Fibroblast of the aortic adventitia (primary cell): ENCODE measurements at places on chromosomes 3 and 15. TPM values are rescaled to one million over a fixed set of nuclear protein-coding genes. Genes with fewer than 3 reads are reported as not detected.

Gene ADPRH
- total RNA-seq = 3.8 and 4.1 TPM in 2 replicates

Gene GATM
- total RNA-seq = 0.18 and 0.57 TPM in 2 replicates

Gene AHSG
- not detected in 2 replicates for total RNA-seq

Gene FXR1
- total RNA-seq = 104 and 443 TPM in 2 replicates

Gene LEKR1
- total RNA-seq = 0.81 and 2.8 TPM in 2 replicates

Gene GP5
- total RNA-seq = 0.09 and 0.49 TPM in 2 replicates

Gene LRTM1
- total RNA-seq = not detected in 2 replicates

Gene GNAI2
- total RNA-seq = 195 and 203 TPM in 2 replicates

Gene SUCLG2
- total RNA-seq = 37.2 and 73.9 TPM in 2 replicates

Gene RTP3
- not detected in 2 replicates for total RNA-seq
